ENCODE measurements at places on chromosomes 4 and X.

DNA sequence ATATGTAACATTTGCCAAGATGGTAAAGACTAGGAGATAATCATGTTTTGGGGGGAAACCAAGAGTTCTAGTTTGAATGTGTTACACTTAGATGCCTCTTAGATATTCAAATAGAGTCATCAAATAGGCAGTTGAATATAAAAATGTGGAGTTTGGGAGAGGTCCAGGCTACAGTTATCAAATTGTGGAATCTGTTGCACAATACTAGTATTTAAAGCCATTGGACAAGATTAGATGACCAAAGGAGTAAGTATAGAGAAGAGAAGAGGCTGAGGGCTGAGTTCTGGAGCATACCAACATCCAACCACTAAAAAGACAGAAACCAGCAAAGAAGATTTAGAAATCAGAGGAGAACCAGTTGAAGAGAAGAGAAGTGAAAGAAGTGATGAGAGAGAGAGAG, 72.7 kb downstream of the NAA11 start:
- DNase-seq, result no peak

- DNase-seq, result no peak
These were observed 86.7 kb upstream of the MAGEA4 start for GRCh38 chrX:151825925-151826485.

- DNase-seq, result peak; percentile 62
These were observed 13.0 kb downstream of the PPP1R3F start for GRCh38 chrX:49282647-49283011.

DNA sequence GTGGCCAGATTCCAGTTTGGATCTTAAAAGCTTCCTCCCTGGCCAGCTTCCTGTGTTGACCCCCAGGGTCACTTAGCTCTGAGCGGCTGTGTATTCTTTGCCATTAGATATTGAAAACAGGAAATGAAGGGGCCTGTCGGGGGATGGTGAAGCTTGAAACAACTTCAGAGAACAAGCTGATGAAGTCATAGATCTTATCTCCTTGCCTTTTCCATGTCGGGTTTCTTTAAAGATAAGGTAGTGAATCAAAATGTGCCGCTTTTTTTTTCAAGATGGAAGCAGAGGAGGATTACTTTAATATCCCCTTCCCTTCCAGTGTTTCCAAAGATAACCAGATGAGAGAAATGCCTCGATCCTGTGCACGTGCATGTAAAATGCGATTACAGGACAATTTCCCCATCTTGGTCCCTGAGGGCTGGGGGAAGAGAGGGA, 508.5 kb downstream of the MID1IP1 start:
- DNase-seq, result peak; percentile 43

DNA sequence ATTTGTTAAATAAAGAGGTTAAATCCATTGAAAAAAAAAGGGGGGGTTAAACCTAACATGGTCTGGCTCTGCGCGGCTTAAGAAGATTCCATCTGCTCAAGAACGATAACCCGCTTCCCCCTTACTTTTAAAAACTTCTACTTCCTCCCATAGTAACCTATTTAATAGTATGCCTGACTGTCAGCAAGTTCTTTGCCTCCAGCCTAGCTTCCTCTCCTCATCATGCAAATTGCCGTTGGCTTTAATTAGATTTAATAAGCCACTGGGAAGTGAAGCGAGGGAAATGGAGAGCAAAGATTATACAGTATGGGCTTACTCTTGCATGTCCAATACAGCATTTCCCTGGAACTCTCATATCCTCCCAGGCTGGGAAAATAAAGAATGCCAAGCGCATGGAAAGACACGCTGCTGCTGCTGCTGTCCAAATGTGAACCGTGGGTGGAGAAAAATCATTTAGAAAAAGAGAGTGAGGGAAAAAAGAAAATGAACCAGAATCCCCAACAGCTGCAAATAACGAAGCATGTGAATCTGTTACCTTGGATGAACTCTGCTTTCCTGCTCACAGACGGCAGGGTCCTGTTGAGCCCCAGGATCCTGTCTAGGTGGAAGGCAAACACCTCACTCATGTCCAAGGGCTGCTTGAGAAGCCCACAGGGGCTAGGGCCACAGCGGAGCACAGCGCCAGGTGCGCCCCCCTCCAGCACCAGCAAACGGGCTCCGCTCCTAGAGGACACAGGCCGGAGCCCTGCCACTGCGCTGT, 2.7 kb downstream of the GASK1B start:
- DNase-seq, result no peak

DNA sequence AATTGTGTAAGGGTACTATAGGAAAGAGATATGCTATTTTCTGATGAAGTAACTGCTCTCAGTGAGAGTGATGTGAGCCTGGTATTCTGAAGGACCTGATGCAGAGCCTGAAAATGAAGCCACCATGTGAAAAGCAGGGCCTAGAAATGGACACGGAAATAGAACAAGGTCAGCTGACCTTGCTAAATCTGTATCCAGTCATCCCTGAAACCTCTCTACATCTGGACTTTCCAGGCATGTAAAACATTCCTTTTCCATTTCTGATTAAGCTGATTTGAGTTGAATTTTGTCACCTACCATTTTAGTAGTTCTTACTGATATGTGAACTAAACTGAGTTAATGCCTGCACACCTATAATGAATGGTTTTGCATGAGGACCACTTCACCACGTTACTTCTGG, 72.4 kb upstream of the NEIL3 start:
- no peak for DNase-seq

GRCh38 chr4:88060431-88060830, 53.0 kb downstream of the PKD2 start:
- DNase-seq, result no peak

DNA sequence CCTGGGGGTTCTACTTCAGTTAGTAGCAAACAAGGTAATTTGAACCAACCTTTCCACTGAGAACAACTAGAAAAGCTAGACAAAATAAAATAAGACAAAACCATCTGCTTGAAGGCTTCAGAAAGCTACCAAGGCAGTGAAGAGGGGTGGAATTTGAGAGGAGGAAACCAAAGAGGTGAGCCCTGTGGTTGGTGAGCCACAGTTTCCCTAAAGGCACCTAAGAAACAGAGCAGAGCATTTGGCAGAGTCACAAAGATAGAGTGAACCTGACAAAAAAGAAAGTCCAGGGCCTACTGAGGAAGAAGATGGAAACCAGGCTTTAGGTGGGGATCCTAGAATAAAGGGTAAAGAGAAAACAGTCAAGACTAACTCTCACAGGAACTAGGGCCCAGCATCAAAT, 44.3 kb downstream of the CHST7 start:
- DNase-seq, result no peak

GRCh38 chrX:65731684-65732289, 64.3 kb downstream of the MSN start:
- no peak for DNase-seq

DNA sequence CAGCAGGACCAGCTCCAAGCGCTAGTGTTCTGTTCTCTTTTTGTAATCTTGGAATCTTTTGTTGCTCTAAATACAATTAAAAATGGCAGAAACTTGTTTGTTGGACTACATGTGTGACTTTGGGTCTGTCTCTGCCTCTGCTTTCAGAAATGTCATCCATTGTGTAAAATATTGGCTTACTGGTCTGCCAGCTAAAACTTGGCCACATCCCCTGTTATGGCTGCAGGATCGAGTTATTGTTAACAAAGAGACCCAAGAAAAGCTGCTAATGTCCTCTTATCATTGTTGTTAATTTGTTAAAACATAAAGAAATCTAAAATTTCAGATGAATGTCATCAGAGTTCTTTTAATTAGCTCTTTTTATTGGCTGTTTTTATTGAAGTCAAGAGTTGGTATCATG, 186.5 kb downstream of the AR start:
- no peak for DNase-seq

DNA sequence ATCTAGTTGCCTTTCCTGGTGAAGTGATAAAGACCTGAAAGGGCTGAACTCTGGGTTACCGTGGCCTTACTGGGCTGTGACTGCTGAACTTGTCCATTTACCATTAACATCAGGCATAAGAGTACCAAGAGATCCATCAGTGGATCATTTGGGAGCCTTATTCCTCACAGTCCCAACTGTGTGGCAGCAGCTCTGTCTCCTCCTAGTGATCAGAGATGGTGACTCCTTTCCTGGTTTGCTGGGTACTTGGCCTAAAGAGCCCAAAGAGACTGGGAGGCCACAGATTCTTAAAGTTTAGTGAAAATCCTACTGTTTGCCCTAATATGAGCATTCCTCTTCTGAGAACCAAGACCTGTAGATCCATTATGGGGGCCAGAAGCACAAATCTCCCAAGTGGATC, 56.3 kb upstream of the ATP6AP2 start:
- DNase-seq, result no peak

GRCh38 chr4:173514641-173515217, 15.3 kb downstream of the HAND2 start:
- no peak for DNase-seq

DNA sequence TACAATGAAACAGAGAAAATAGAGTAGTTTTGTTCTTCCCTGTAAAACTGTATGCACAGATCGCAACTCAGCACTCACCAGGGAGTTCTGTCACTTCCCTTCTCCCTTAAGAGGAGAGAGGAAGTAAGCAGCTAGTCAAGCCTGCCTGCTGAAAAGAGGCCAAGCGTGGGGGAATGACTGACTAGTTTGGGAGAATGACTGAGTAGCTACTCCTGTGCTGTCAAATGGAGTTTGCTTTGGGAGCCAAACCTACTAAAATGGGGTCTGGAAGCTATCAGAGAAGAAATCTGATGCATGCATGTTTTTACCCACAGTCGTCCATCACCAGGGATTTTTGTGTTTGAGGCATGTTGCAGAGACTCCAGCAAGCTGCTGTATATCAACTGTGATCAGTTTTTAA, 54.6 kb upstream of the LHFPL1 start:
- no peak for DNase-seq

DNA sequence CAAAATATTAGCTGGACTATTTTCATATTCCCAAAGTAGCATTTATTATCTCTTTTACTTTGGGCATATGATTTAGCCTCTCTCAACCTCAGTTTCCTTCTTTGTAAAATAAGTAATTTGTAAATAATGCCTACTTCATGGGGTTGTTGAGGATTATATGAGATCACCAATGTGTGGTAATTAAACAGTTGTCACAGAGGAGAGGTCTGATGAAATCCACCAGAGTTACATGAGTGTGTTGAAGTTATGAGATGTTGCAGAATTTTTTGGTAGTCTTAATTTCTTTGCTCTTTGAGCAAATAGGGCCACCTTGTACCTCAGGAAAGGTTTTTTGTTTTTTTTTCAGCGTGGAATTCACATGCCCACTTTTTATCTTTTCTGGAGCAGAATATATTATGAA, 1.4 kb downstream of the COX7B start:
- no peak for DNase-seq

GRCh38 chr4:73759357-73759756, 19.0 kb downstream of the CXCL8 start:
- DNase-seq, result no peak

DNA sequence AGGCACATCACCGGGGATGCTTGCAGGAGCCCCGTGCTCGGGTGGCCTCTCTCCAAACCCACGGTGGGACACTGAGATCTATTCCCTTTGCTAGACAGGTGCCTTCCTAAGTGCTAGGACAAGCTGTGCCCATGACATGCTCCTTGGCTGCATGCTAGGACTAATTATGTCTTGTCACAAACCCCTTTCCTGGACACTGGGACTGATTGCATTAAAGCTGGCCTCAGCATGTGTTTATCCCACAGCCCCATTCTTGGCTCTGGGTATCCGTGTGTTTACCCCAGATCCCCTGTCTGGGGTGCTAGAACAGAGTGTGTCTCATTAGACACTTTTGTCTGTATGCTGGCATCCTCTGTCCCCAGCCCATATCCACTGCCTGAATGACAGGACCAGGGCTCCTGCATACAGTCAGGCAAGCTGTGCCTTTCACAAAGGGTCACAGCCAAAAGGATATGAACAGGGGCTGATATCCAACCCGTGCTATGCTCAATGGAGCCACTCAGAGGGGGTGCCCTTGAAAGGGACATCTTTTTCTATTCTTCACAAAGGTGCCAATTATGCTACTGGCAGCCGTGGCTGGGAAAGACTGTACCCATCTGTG, 9.2 kb upstream of the IQSEC2 start:
- DNase-seq, result no peak

DNA sequence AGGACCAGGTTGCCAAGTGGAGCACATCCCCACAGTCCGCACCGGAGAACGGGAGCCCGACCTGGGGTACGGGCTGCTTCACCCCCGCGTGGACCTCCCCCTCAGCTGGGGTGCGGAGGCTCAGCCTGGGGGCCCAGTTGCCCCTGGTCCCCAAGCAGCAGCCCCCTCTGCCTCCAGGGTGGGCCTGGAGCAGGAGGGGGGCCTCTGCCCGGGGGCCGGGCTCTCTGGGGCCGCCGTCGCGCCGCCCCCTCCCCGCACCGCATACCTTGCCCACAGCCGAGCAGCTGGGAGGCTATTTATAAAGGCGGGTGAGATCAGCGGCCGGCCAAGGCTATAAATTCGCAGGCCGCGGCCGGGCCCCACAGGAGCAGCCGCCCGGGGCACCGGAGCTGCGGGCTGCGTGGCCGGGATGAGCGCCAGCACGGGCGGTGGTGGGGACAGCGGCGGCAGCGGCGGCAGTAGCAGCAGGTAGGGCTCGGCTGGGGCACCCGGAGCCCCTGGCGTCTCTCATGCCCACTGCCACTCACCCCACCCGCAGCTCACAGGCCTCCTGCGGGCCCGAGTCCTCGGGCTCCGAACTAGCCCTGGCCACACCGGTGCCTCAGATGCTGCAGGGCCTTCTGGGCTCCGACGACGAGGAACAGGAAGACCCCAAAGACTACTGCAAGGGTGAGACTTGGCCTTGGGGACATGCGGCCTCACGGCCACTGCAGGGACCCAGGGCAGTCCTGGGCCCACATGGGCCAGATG, at the start of gene SRPK3:
TSS of gene SRPK3 (plus strand) at position 364 of the 750 bp plus-strand sequence. CDS start at position 410, 46 bp downstream.
- DNase-seq, result peak; percentile 57

GRCh38 chrX:11750046-11750445, 8.0 kb upstream of the MSL3 start:
- DNase-seq, result no peak

- no peak for DNase-seq
These were observed 819 bp downstream of the NSG1 start for GRCh38 chr4:4387531-4388310.

GRCh38 chr4:146647615-146648460, 9.1 kb downstream of the POU4F2 start:
- peak; percentile 71 for DNase-seq

DNA sequence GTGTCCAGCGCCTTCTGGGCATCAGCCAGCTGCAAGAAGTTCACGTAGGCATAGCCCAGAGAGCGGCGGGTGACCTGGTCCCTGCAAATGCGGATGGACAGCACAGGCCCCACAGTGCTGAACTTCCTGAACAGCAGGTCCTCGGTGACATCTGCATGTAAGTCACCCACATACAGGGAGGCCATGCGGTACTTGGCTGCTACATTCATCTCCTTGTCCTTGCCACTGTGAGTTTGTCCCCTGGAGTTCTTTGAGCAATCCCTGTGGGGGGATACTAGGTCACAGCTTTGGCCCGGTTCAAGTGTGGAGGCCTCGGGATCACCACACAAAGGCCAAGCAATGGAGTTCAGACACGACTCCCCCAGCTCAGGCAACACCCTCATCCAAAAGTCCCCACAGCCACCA, 776 bp downstream of the PABPC4L start:
- no peak for DNase-seq

GRCh38 chr4:133137571-133137970, 11.5 kb upstream of the PCDH10 start:
- no peak for DNase-seq

GRCh38 chr4:156974264-156974663, 2.7 kb upstream of the PDGFC start:
- DNase-seq, result no peak

Measured in ELF-1 (cell line).